ENCODE measurements at places on chromosomes 2 and 18.

DNA sequence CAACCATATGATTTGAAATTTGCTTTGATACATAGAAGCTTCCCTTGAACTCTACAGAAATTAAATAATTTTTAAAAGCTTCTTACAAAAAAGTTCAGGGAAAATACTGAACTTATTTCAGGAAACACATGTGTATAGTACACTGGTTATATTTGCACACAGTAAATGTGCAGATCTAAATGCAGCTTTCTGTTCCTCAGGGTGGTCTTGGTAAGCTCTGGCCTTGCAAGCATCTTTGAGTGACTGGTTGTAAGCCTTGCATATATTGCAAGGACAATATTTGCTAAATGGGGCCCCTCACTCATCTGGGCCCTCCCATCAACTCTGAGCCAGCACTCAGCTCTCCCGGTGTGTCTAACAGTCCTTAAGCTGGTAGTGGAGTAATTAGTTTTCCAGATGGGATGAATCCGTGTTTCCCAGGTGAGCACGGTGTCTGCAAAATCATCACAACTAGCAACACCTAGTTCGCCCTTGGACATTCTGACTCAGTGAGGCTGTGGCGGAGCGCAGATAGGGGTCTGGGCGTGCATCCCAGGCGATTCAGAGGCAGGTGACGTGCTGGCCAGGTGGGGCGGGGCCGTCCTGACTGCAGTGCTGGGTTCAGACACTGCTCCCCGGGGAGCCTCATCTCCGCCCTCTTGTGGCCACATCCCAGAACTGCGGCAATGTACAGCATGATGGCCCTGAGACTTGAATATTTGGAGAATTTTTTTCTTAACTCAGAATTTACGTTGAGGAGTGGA, 149.6 kb downstream of the MBP start:
- peak; percentile 87 for DNase-seq

GRCh38 chr2:160489111-160489510, 4.5 kb downstream of the RBMS1 start:
- no peak for DNase-seq

GRCh38 chr2:207041786-207042554, 102.7 kb downstream of the CPO start:
- DNase-seq = no peak

- DNase-seq = peak; percentile 38
Observed at GRCh38 chr2:108612514-108613183, 78.4 kb downstream of the LIMS1 start.

DNA sequence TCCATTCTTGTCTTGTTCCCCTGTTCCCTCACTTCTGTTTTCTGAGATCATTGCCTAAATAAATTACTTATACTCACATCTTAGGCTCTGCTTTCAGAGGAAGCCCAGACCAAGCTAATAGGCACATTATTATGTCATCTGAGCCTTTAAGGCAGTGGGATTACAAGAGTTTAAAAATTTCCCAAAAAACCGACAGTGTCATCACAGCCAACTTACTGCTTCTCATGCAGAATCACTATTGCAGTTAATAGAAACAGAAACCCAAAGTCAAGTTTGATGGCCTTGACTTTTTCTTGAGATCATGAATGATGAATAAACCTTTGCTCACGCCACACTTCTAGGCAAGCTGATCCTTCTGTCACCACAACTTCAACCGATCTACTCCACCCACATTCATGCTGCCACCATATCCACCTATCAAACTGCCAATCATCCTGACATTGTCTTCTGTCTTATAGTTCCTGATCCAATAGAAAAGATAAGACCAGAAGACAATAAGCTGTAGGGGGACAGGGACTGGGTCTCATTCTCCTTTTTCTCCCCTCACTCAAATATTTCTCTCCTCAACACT, 142.7 kb upstream of the CREB1 start:
- no peak for DNase-seq

Data from activated CD8-positive, alpha-beta memory T cell treated with anti-CD3 and anti-CD28 coated beads, Interleukin-2, amount 50 U/mL, for 4 hours (primary cell).